ENCODE measurements at places on chromosomes 7 and 10.

DNA sequence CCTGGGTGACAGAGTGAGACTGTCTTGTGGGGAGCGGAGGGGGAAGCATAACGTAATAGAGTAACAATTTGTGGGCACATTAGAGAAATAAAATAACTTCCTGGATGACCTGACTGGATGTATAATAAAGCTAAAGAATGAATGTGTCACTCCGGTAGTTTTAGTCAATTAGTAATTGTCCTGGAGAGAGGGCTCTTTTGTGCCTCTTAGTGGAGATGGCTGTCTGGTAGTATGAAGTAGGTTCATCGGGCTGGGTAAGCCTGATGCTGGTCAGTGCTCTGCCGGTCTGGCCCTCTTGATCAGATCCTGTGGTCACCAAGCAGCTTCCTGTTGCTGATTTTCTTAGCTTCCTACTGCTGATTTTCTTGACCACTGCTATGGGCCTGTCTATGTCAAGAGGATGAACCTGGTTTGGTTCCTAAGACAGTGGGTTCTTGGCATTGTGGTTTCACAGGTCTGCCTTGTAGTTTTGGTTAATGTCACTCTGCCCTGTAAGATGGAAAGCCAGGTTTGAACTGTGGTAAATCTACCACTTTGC, 34.1 kb downstream of the ZRANB1 start:
- DNase-seq, result no peak

DNA sequence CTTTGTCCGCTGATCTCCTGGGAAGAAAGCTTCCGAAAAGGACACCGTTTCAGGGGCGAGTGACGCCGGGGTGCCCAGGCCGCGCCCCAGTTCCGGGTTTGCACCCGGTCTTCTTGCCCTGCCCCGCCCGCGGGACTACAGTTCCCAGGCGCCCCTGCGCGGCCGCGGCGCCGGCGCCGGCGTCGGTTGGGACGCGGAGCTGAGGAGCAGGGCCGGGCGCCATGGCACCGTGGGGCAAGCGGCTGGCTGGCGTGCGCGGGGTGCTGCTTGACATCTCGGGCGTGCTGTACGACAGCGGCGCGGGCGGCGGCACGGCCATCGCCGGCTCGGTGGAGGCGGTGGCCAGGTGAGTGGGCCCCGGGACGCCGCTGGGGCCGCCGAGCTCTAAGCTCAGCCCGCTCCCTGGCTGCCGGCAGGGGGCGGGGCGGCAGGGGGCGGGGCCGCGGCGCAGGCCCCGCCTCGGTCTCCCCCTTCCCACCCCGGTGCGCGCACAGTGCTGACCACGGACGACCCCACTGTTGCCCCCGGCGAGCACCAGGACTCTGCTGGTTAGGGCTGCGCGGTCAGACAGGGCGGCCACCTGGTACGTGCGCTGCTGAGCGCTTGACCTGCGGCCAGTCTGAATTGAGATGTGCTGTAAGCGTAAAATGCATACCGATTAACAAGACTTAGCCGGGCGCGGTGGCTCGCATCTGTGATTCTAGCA, at the start of gene LHPP:
Gene LHPP (plus strand): TSS at position 182 of the 706 bp plus-strand sequence. CDS start 40 bp downstream, at position 222.
- peak; percentile 81 for DNase-seq

DNA sequence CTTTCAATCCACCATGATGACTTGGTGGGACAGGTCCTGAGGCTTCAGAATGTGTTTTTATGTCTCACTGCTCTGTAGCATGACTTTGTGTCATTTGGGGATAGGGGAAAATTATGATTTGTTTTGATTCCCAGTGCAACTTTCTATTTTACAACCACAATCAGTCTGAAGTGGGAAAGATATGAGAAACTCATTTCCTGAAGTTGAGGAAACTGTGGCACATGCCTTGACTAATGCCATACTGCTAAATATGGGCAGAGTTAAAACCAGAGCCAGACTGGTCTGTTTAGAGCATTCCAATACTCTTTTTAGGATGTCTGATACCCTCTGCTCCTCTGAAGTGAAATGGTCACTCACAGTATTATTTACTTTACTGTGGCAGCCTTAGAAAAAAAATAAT, 307.7 kb downstream of the ADRA2A start:
- no peak for DNase-seq

DNA sequence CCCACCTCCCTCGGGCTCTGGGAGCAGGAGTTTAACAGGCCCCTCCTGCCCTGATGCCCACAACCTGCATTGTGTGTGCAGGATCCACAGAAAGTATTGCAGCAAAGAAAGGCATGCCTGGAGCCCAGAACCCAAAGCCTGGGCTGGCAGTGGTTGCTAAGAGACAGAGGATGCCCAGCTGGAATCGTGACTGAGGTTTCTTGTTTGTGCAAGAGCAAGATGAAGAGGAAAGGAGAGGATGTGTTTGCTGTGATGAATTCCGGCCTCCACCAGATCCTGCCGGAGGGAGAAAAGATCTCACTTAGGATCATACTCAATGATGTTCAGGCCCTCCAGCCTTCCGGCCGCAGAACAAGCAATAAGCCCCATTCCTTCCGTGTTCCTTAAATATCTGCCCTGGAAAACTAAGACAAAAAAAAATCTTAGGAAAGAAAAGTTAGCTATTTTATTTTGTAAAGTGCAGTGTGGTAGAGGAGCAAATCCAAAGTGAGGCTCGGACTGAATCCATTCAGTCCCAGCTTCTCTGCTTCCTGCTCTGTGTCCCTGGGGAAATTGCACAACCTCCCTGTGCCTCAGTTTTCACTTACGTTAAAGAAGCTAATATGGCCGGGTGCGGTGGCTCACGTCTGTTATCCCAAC, 57.1 kb downstream of the SLIT1 start:
- no peak for DNase-seq

DNA sequence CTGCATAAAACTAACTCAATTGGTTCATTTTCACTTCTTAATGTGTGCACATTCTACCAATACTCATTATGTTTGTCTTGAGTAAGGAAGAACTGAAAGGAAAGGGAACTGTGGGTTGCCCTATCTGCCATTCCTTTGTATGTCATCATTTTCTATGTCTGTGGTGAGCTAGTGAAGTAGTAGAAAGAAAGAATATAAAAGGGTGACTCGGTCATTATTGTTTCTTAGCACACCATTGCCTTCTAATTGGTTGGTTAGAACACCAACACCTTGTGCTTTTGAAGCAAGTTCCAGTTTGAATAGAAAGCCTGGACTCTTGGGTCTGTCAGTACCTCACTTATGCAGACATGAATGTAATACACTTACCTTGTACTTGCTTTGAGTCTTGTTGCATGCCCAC, 64.3 kb upstream of the MDFIC start:
- DNase-seq, result no peak

GRCh38 chr10:9451211-9451773, 1396.8 kb downstream of the GATA3 start:
- DNase-seq, result no peak

DNA sequence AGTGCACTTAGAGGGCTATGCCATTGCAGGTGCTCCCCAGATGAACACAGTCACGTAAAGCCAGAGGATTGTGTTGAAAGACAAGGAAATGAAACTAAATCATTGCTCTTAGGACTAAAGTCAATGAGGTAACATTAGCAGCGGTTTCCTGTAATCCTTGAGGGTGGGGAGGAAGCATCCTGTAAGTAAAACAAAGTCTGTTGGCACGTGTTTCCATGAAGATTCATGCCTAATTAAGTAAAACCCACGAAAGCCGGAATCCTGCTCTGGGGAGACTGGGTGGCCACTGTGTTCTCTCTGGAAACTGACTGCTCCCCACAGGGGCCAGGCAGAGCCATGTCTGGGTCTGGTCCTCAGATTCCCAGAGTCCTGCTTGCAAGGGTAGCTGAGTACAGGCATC, 18.3 kb downstream of the STEAP1B start:
- no peak for DNase-seq

- DNase-seq, result no peak
These were observed 9.0 kb downstream of the IQCE start for GRCh38 chr7:2567679-2568278.

GRCh38 chr10:43667317-43667731, 18.6 kb upstream of the ZNF32 start:
- DNase-seq, result no peak

GRCh38 chr10:59366290-59366689, 3.9 kb upstream of the FAM13C start:
- no peak for DNase-seq

GRCh38 chr10:21750424-21750823, 216.4 kb downstream of the MLLT10 start:
- no peak for DNase-seq

DNA sequence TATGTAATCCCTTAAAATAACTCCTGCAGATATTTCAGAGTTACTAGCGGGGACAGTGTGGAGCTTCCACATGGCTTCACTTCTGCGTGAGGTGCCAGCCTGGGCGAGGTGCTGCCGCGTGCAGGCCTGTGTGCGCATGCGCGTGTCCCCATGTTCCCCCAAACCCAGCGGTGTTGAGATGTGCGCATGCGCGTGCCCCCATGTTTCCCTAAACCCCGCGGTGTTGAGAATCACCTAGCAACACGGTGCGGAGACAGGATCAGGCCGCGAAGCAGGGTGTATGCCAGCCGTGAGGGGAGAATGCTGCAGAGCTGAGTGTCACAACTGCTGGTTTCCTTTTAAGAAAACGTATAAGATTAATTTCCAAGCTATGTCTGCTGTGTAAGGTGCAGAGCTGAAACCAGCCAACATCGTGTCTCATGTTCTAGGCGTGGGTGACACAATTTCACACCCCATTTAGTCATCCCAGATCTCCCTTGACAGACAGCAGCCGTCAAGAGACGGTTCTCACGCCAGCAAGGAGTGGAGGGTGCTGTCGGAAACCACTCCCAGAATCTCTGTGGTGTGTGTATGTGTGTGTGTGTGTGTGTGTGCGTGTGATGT, 71.9 kb upstream of the ADARB2 start:
- DNase-seq, result no peak

DNA sequence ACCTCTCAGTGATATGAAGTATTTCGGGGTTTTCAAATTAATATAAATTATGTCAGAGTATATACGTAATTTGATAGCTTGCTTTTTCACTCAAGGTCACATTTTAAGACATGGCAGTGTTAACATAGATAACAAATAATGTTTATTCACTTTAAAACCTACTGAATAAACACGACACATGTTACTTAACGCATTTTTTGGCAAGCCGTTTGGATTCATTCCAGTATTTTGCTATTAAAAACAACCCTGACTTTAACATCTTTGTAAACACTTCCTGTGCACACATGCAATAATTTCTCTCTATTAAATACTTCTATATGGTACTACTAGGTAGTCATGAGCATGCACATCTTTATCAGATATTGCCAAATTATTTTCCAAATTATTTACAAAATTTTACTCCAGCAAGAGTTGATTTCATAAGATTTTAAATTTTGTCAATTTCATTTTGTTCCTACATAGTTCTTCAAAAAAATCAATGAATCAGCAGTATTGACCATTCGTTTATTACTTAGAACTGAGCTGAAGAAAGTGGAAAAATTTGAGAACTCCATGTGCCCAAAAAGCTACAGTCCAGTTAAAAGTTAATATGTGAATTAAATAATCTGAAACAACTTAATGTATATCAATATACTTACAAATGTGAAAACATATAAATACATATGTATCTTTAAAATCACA, 26.8 kb upstream of the THSD7A start:
- no peak for DNase-seq

DNA sequence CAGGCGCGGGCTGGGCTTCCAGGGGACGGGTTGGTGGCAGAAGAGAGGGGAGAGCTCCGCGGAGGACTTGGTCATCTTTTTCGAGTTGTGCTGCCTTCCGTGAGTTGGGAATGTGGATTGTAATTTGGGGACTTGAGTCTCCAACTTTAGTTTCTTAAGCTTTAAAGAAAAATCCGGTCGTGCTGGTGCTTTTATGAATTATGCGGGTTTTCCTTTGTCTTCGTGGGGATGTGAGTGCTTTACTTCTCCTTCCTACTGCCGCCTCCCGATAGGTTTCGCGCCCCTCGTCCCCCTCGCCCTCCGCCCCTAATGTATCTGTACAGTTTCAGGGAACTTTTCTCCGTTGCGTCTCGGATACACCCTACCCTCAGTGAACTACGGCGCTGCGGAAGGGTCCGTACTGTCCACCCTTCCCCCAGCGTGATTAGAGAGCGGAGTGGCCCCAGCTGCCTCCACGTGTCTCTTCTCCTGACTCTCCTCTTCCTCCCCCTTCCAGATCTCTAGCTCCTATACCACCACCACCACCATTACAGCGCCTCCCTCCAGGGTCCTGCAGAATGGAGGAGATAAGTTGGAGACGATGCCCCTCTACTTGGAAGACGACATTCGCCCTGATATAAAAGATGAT, 649 bp downstream of the SCD start:
- DNase-seq, result no peak

DNA sequence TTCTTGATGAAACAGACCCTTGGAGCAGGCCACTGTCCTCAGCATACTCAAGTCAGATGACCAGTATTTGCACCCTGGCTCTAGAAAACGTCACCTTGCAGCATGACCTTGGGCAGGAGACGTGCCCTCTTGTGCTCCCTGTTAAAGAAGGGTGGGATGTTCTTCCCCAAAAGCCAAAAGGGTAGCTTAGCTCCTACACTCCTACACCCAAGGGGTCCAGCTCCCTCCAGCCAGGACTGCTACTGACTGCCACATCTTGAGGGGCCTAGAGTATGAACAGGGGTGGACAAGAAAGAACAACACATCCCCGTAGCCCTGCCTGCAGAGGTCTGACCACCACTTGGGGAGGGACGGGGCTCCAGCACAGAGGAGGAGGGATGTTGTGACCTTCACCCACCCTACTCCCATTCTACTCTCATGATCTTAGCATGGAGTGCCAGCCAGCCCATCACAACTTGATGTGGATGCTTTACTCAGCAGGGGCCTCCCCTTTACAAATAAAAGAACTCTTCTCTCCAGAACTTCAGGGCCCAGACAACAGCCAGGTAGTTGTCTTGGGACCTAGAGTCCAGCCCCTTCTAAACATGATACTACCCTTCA, 165.3 kb upstream of the ZMIZ1 start:
- DNase-seq, result no peak

GRCh38 chr10:114906981-114907380, 31.0 kb upstream of the TRUB1 start:
- no peak for DNase-seq

- DNase-seq, result no peak
These were observed 104.3 kb upstream of the CAV2 start for GRCh38 chr7:116395141-116395791.

DNA sequence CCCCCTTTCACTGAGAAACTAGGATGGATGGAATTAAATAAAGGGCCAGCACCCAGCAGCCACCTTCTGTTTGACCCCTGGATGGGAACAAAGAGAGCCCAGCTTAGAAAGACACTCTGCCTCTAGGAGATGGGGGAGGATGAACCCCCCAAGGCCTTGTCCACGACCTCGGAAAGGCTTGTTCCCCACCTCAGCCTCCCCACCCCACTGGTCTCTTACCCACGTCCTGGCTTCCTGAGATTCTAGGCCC, 9.7 kb downstream of the ITPRIP start:
- no peak for DNase-seq

- no peak for DNase-seq
These were observed 121.6 kb upstream of the LYZL2 start for GRCh38 chr10:30750971-30751677.

- DNase-seq, result no peak
These were observed 10.6 kb downstream of the SGMS1 start for GRCh38 chr10:50613150-50613549.

GRCh38 chr7:39310699-39311098, 255.5 kb upstream of the YAE1 start:
- no peak for DNase-seq

- DNase-seq, result no peak
These were observed 74.8 kb downstream of the MDH2 start for GRCh38 chr7:76122516-76123239.

Measured in activated CD4-positive, alpha-beta T cell treated with anti-CD3 and anti-CD28 coated beads for 4 hours (primary cell).